ENCODE measurements at places on chromosomes 3 and 15.
A peak's percentile ranks its signal among the peaks of the same experiment; 100 is the strongest.

- DNase-seq: no peak
These were observed 225.6 kb downstream of the PDZRN3 start for GRCh38 chr3:73399106-73399505.

- no peak for DNase-seq
These were observed 63.1 kb downstream of the CDC25A start for GRCh38 chr3:48125013-48125705.

GRCh38 chr3:115862099-115862498 lies 238.8 kb downstream of the GAP43 start:
- no peak for DNase-seq

DNA sequence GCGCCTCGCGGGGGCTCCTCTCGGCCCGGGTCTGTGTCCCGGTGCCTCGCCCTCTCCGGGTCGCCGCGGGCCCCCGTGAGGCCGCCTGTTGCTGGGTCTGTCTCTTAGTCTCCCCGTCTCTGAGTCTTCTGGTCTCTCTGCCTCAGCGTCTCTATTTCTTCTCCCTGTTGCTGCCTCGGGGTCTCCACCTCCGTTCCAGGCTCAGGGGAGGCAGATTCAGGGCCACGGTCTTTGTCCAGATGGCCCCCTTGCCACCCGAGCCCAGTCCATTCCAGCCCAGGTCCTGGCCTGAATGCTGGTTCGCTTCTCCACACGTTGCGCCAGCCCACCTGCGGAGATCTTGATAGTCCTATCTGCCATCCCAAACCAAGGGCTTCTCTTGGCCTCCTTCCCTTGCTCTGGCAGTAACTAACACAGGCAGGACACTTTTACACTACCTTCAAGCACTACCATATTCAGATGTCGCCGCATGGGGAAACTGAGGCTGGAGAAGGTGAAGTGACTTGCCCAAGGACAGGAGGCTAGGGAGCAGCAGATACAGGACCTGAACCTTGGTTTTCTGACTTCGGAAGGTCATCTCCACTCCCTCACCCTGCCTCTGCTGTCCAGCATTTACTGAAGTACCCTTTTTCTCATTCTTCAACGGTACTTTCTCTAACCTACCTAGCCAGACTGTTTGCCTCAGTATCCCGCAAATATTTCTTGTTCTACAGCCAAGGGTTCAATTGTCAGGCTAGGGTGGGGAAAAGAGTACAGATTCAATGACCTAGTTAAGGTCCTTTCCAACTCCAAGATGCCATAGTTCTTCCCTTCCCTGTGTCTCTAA lies 616 bp upstream of the IGDCC4 start:
- no peak for DNase-seq

- no peak for DNase-seq
These were observed 31.4 kb downstream of the MAPK6 start for GRCh38 chr15:52050416-52050815.

DNA sequence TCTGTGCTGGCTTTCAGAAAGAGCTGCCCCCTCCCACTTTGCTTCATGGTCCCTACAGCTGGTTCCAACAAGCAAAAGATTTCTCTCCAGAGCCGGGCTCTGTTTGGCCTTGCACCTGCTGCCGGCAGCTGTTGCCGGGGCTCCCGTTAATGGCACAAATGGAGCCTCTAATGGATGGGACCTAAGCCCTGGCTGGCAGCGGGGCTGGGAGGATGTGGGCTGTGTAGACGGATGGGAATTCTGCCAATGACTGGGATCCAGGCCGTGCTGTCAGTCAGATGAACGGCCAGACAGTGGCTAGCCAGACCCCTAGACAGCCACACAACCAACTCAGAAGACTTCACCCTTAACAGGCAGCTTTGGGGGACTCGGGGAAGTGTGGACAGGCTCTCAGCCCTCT lies 88.0 kb downstream of the RPLP1 start:
- DNase-seq: no peak

DNA sequence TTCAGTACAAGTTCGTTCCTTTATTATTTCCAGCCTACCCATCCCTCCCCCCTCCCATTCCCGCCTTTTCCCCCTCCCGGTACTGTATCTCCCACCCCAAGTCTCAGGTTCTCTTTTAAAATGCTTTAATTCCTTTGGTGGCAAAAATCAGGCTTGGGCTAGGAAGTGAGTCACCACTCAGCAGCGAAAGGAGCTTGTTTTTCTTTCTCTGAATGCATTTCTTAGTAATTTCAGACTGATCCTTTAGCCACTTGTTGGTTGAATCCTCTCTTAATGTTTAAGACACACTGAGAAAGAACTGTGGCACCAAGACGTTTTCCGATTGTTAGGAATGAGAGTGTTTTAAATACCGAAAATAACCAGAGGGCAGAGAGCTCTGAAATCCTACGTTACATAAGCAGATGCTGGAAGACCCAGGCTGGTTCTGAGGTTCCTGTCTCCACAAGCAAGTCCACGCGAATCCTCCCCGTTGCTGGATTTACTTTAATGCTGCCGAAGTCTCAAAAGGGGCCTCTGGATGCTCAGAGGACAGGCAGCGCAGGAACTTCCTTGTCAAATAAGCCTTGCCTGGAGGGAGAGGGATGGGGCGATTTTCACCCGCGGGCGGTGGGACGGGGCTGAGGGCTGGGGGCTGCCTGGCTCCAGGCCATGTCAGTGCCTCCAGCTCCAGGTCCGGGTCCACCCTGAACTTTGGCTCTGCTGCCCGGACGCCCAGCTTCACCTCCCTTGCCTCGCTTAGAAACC lies 854 bp upstream of the COL8A1 start:
- DNase-seq: no peak

DNA sequence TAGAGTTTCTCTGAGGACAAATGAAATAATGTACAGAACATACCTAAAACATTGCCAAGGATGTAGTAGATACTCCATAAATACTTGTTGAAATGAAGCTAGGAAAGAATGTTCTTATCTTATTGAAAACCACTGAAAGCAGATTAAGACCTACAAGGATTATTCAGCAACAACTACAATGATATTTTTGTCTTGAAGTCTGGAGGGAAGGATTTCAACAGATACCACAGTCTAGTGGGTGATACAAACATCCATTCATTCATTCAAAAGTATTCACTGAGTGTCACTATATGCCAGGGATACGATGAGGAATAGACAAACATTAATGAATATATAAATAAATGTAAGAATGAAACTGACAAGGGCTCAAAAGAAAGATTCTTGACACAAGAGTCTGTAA lies 74.7 kb upstream of the THBS1 start:
- DNase-seq: no peak

- peak; percentile 40 for DNase-seq
These were observed 316.6 kb upstream of the UBE2E2 start for GRCh38 chr3:22886439-22887068.

GRCh38 chr3:55597641-55598040 lies 110.5 kb upstream of the WNT5A start:
- DNase-seq: no peak

DNA sequence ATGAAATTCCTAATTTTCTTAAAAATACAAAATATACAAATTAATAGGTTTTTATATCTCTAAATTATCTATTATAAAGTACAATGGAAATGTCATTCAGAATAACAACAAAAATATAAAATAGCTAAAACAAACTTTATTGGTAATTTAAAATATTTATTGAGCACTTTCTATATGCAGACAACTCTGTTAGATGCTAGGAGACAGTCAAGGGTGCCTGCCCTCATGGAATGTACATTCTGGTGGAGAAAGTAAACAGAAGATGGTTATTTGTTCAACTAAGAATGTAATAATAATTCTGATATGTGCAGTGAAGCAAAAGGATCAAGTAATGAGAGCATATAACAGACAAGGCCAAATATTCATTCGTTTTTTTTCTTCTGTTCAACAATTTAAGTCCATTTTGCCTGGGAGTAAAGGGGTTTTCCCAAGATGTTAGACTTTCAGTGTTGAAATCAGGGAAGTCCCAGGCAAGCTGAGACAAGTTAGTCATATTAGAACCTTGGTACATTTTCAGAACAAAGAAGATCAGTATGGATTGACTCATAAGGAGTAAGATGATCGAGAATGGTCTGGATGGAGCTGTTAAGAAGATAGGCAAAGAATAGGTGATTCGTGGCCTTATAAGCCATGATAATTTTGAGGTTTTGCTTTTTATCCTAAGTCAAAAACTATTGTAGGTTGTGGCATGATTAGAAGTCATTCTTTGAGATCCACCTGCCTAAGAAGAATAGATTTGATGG lies 150.2 kb upstream of the MLF1 start:
- DNase-seq: no peak

DNA sequence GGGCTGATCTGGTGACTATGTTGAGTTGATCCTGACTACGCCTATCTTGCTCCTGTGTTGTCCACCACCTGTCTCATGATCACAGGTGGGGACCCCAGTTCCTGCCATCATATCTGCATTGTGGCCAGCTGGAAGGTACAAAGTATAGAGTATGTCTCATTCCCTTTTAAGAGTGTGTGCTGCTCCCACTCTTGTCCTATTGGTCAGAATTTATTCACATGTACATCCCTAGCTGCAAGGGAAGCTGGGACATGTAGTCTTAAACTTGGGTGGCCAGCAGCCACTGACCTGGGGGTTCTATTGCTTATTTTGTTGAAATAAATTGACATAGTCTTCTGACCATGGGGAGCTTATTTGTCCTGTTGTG lies 373.1 kb downstream of the PTPRG start:
- no peak for DNase-seq

GRCh38 chr3:120801484-120801883 lies 58.9 kb downstream of the GTF2E1 start:
- DNase-seq: no peak

DNA sequence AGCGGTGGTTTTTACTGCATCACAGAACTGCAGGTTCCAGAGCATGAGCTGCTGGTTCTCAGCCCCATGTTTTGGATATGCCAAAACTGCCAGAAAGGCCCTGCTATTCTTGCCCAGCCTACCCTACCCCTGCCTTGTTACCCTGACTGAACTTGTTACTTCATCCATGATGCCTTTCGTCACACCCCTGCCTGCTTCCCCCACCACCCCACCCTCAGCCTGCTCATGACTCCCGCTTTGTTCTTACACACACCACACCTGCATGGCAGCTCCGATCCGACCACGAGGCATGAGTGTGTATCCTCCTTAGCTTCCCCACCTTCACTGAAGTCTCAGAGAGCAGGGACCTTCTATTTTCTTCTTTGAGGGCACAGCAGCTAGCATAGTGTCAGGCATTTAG lies 5.1 kb upstream of the TM4SF1 start:
- DNase-seq: no peak

DNA sequence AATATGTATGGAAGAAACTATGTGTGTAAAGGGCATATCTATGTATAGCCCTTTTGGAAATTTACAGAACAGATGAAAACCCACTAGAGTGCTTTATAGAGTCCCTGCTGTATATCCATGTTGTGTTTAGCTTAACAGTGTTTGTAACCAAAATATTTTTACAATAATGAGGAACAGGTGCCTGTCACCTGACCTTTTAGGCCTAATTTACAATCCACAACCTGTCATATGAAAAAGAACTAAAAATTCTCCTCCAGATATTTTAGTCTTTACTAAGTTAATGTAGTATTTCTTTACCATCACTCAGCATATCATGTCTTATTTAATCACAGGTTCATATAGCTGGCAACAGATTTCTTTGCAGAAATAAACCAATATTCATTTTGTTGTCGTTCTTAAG lies 16.4 kb upstream of the SATB1 start:
- no peak for DNase-seq

DNA sequence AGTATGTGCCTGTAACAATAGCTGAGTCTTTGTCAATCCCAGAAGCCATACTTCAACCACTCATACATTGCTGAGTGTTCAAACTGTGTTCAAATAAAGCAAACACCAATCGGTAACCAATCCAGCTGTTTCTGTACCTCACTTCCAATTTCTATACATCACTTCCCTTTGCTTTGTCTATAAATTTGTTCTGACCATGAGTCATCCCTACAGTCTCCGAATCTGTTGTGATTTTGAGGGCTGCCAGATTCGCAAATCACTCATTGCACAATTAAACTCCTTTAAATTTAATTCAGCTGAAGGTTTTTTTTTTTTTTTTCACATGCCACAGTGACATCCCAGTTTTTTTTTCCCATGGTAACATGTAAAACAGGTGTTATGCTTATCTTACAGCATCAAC lies 870.3 kb downstream of the NAALADL2 start:
- no peak for DNase-seq

Data from heart right ventricle (tissue), 16 donors.